Activated CD4-positive, alpha-beta T cell treated with anti-CD3 and anti-CD28 coated beads, Interleukin-2, amount 50 U/mL, for 16 hours (primary cell): ENCODE measurements at places on chromosomes 2 and 18.
A peak's percentile ranks its signal among the peaks of the same experiment; 100 is the strongest.

DNA sequence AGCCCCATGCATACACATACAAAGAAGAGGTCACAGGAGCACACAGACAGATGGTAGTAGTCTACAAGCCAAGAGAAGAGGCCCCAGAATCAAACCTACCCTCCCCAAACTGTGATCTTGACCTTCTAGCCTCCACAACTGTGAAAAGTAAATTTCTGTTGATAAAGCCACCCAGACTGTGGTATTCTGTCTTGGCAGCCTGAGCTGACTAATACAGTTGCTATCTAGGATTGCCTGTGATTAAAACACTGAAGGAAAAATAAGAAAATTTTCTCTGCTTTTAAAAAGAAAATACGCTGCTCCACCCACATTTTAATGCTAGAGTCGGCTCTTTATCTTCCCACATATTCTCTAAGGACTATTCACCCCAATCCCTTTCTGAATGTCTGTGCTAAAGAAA lies 143.7 kb upstream of the TMEM200C start:
- no peak for DNase-seq

DNA sequence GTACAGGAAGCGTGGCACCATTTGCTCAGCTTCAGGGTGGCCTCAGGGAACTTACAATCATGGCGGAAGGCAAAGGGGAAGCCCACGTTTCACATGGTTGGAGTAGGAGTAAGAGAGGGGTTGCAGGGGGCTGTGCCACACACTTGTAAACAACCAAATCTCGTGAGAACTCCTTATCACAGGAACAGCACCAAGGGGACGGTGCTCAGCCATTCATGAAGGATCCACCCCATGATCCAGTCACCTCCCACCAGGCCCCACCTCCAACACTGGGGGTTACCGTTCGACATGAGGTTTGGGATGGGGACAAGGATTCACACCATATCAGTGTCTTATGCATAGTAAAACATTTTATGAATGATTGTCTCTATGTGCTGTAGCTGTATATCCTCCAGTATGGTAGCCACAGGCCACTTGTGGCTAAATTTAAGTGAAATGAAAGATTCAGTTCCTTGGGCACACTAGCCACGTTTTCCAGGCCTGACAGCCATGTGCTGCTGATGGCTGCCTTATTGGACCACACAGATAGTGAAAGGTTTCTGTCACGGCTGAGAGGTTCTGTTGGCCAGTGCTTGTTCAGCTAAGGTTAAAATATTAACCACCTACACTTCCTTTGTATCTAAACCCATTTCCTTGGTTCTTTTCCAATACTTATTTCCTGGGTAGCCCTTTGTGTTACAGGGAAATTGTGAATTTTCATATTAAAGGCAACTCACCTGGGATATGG lies 77.3 kb downstream of the AGAP1 start:
- DNase-seq, result no peak

DNA sequence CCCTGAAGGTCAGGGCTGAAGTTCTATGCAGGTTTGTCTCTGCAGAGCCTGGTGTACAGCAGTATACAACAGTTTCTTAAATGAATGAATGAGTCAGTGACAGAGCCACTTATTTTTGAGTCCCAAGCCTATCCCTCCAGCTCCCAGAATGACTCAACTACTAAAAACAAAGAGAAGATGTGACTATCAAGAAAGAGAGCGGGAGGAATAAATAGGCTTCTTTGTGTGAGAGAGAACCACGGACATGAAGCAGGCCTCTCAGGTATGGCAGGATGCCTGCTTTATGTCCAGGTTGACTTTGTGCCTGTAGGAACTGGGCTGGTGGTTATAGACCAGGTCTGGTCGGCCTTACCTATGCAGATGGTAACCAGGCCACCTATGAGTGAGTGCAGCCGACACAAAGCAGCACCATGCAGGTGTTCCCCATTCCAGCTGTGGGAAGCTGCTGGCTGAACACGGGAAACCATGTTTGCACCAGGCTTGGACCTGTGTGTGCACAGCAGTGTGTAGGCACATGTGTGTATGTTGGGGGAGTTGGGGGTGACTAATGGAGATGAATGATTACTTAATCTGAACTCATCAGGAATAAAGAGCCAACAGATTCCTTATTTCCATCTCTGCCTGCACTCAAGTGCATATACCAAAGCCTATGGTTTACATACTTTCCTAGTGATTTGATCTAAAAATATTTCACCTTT lies 171.0 kb downstream of the OSR1 start:
- DNase-seq, result no peak

DNA sequence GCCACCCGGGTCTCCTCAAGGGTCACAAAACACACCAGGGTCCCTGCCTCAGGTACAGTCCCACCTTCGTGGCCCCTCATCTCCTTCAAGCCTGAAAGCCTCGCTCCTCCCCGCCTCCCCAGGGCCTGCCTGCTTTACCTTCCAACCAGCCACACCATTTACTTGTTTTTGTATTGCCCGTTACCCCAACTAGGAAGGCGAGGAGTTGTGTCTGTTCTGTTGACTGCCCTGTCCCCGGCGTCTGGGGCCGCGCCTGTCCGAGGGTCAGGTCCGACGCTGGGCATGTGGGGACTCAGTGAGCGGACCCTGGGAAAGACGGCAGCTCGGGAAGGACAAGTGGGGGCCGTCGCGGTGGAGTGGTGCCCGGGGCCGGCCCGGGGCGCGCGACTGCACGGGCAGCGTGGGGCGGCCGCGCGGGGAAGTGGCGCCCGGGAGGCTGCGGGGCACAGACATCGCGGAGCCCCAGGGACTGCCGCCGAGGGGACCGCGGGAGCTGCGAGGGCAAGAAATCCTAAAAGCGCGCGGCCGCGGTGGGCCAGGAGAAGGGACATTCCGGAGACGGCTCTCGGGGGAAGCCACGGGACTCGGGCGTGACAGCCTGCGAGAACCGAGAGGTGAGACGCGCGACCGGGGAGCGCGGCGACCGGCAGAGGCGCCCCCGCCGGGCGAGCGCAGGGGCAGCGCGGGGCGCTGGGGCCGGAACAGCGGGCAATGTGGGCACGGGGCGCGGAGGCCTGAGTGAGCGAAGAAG lies 797 bp upstream of the GRHL1 start:
- peak; percentile 20 for DNase-seq

DNA sequence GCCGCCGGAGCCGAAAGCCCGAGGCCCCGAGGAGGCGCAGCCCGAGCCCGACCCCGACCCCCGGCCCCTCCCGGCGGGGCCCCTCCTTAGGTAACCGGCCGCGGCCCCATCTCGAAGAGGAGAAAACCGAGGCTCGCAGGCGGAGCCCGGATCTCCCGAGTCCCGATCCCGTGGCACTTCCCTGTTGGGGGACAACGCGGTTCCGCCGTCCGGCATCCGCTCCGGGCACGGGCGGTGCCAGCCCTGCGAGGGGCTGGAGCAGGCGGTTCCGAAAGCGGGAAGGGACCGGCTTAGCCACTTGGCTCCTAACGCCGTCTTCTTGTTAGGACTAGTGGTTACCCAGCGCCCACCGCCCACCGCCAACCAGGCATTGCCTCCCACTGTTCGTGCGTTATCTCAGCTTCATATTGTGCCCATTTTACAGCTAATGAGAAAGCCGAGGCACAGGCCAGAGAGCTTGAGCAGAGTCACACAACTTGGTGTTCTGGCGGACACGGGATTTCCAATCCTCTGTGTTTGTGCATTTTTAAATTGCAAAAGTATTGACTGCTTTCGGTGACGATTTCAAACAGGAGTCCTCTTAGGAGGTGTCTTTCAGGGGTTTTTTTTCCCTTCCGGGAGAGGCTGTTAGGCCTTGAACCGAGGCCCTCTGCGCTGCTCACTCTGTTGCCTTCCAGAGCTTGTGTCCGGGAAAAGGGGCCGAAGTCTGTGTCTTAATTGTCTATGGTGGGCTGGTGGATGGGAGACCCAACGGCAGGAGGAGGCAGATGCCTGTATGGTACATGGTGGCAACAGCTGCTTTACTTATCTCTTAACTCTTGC lies 562 bp downstream of the CENPA start:
- DNase-seq, result peak; percentile 19

DNA sequence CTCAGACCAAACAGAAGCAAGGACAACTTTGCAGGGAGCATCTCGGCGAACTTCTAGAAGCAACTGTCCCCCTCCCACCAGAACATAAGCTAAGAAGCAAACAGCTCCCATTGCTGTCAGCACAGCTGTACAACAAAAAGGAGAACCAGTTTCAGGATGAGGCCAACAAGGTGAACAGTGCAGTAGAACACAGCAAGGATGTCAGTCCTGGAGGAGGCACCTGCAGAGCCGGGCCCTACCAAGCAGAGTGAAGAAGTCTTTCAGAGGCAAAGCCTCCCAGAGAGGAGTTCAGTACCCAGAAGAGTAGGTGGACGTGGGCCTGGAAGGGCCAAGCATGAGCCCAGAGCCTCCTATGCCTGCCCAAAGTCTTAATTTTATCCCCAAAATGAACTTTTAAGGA lies 1.0 kb downstream of the PASK start:
- DNase-seq, result no peak

- no peak for DNase-seq
Measured at GRCh38 chr2:55966401-55967118, 43.0 kb upstream of the EFEMP1 start.

GRCh38 chr2:33110461-33110860 lies 163.7 kb downstream of the LTBP1 start:
- no peak for DNase-seq

DNA sequence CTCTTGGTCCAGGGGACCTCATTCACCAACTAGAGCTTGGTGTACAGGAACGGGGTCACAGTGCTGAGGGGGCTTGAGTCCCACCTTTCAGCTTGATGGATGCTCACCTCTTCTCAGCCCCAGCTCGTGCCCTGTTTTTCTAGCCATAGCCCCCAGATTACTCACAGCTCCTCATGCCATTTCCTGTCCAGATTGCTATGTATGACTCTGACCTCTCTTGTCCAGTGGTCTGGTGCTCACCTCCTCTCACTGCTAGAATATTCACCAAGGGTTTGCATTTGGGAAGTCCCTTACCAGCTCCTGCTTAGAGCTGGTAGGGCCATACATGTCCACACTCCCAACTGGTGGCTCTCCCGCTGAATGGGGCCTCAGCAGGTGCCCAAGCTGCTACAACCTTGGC lies 5.9 kb downstream of the LBX2 start:
- DNase-seq, result no peak

- DNase-seq, result no peak
Measured at GRCh38 chr2:171383134-171383533, 50.7 kb downstream of the METTL8 start.

DNA sequence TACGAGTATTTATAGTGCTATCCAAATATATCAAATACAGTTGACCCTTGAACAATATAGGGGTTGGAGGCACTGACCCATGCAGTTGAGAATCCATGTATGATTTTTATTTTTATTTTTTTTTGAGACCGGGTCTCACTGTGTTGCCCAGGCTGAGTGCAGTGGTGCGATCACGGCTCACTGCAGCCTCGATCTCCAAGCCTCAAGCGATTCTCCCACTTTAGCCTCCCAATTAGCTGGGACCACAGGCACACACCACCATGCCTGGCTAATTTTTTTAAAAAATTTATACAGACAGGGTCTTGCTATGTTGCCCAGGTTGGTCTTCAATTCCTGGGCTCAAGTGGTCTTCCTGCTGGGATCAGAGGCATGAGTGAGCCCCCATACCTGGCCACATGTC lies 70.6 kb downstream of the GORASP2 start:
- no peak for DNase-seq

DNA sequence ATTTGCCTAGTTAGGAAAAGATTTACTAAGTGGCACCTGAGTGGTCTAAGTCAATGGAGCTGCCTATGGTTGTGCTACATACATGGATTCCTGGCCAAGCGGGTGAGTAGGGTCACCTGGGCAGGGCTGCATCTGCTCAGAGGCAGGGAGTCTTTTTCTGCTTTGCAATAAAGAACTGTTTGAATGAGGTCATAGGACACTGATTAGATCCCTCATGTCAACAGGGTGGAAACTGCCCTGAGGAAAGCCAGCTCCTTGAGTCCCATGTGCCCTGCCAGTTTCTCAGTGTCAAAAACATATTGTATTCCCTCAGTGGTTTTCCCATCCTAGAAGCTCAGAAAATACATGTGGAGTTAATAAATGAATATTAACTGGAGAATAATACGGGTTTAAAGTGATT lies 4.6 kb downstream of the LAMA3 start:
- DNase-seq, result no peak

DNA sequence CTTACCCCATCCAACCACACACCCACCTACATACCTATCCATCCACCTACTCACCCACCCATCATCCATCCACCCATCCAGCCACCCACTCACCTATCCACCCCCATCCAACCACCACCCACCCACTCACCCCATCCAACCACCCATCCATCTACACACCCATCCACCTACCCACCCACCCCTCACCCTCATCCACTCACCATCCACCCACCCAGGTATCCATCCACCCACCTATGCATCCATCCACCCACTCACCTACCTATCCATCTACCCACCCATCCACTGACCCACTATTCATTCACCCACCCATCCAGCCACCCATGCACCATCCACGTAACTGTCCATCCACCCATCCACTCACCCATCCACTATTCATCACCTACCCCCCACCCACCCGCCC lies 194.8 kb downstream of the EIPR1 start:
- no peak for DNase-seq

DNA sequence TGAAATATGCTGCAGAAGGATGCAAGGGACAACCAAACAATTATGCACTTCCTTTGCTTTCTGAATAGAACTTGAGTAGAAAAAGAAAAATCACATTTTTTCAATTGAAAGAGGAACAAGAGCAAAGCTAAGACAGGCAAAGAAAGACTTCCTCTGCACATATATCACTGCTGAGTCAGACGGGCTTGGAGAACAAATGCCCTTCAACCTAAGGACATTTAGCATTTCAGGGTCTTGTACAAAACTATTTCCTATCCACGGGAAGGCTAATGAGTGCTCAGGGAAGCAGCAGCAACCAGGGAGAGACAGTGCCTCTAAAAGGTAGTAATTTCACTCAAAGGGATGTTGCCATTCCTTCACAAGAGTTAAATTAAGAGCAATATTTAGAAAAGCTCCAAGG lies 570.0 kb upstream of the GCFC2 start:
- no peak for DNase-seq

DNA sequence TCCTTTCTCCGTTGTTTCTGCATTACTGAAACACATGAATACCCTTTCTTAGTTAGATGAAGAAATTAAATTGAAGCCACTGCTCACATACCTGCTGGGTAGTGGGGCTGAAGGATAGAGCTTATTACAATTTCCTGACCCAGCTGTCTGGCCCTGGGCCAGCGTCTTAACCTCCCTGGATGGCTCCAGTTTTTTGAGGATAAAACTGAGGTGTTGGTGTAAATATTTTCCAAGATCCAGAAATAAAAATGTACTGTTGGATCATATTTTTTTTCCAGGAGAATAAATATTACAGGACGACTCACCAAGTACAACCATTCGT lies 3.5 kb downstream of the RNF144A start:
- DNase-seq, result no peak

- no peak for DNase-seq
Measured at GRCh38 chr2:127872354-127872753, 13.4 kb downstream of the AMMECR1L start.

GRCh38 chr18:7393080-7393479 lies 162.2 kb downstream of the LRRC30 start:
- DNase-seq, result no peak

DNA sequence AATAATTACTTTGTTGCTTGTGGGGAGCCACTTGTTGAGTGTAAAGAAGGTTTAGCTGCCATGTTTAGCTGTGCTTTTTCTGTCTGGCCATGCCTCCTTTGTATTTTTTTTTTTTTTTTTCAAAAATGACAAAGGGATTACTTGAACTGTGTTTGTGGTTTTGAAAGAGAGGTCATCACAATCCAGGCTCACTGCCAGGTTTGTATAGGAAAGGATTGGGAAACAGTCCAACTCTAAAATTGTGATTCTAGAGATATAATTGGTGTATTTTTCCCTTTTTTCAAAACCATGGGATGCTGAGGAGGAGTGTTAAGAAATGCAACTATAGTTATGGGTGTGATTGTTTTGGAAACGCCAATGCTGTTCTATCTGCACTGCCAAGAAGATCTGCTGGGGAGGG lies 4.3 kb downstream of the ITPRIPL1 start:
- no peak for DNase-seq
